ENCODE measurements at places on chromosomes 7 and 10.

GRCh38 chr7:91431601-91432000, 167.4 kb downstream of the FZD1 start:
- DNase-seq: no peak

- no peak for DNase-seq
Measured at GRCh38 chr10:25811052-25811685, 122.9 kb upstream of the MYO3A start.

DNA sequence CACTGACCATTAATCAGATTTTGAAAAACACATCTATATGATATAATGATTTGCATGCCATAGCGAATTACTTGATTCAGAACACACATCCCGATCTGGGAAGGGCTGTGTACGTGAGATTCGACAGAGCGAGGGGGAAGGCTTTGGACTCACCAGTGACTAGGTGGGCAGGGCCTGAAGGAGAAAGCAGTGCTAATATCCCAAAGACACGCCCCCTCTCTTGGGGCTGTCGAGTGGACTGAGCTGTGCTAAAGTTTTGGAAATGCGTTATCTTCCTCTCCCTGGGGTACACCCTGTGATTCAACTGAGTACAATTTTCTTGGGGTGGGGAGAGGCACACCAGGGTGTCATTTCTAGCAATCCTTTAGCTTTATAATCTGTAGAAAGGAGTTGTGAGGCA, 1.8 kb downstream of the LRRC17 start:
- DNase-seq: no peak

DNA sequence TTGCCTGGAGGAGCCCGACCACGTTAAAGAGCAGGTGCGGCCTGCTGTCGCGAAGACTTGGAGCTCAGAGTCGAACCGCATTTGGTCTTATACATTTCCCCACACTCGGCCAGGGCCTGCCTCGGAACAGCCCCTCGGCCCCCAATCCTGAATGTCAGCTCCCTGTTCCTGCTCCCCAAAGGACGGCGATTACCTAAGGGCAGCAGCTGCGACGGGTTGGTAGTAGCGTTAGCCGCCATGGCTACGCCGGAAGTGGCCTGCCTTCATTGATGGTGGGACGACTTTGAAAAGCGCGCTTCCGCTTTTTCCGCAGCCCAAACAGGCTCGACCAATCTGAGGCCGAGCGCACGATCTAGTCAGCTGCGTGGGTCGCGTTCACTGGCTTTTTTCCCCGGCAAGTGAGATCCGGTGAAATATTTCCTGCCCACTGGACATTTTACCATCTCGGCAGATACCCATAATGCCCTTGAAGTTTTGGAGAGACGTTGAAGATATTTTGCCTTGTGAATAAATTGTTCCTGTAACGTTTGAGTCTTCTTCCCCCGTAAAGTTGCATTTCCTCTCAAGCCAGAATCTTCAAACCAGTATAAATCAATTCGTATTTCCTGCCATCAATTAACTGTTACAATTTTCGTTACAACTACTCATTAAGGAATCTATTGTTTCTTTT, at the start of gene LSM5:
Gene LSM5, minus strand, starts transcription at position 254 of the 670 bp plus-strand sequence. Its CDS starts 15 bp downstream, at position 239.
- DNase-seq: peak; percentile 96

DNA sequence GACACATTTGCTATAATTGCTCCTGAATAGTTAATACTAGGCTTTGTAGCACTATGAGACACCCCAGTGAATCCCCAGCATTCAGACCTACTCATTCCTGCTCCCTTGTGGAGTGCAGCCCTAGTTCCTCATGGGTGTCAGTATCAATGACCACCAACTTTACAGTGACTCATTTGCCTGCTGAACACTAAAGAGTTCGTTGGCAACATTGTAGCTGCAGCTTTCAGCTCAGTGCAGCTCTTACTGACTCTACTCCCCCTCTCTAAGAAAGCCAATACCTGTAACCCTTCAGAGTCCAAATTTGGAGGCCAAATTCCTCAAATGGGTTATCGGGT, 127.1 kb upstream of the MTPN start:
- no peak for DNase-seq
